Cortex of kidney (tissue), 1 donor: ENCODE measurements at places on chromosomes 11 and 22.

GRCh38 chr11:119192111-119192510 is 6.8 kb downstream of the NHERF4 start:
- no peak for DNase-seq

GRCh38 chr11:9914064-9914463 is 250.2 kb downstream of the SWAP70 start:
- no peak for DNase-seq

DNA sequence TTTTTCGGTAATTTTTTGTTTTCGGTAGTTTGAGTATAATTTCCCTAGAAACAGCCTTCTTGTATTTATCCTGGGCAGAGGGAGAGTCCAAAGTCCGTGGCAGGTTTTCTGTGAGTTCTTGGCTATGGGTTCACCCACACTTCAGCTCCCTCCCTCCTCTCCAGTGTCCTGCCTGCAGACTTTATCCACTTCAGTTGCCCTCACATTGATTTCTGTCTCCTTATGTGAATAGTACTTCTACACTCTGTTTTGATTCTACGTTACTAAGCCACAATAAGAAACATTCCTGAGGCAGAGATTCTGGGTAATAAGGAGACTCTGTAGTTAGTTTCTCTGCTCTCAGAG is 868.6 kb downstream of the METTL15 start:
- no peak for DNase-seq

DNA sequence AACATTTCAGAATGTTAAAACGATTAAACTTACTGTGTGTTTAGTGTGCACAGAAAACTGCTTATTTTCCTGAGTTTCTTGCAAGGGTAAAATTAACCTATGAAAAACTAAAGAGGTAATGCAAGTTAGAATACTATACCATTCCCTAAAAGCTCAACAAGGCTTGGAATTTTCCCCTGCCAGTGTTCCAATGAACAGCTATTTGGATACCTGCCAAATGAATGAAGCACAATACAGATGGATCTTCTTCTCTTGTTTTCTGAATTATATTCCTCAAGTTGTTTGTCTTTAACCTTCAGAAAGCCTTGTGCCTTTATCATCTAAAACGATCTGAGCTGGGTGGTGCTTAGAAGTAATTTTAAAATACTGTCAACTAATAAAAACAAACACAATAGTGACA is 204.5 kb downstream of the LRRC4C start:
- DNase-seq, result no peak

GRCh38 chr22:28670756-28671155 is 8.9 kb downstream of the TTC28 start:
- DNase-seq, result no peak

DNA sequence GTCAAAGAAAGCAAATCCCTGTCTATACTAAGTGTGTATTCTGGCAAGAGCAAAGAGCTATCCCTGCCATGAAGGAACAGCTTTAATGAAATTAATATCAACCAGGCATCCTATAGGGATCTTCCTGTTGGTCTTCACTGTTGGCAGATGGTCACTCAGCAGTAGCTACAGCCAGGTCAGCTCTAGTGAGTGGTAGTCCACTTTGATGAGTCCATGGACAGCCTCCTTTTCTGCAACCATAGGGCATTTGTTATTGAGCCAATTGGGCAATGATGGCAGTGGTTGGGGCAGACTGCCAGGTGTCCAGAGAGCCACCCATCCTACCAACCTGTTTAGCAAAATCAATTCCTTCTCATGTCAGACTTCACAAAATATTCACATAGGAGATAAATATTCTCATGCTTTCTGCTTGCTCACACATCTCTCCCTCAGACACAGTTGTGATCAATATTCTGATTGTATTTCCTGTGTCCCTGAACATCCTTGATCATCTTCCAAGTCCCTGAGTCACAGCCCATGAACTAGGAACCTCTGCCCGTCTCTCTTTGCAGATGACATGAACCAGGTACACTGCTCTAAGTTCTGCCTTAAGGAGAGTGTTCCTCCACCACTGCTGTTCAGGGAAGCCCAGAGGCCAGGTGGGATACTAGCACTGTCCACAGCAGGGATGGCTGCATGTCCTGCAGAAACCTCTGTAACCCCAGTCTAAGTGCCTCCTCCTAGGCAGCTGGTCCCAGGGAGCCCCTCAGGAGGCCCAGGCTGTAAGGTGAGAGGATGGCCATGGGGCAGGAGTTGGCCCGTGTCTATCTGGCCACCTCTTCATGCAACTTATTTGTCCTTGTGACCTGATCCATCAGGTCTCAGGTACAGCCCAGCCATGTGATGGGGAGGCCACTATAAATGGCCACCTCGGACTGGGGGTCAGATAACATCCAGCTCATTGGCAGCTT is 74.2 kb upstream of the IGLL5 start:
- no peak for DNase-seq

DNA sequence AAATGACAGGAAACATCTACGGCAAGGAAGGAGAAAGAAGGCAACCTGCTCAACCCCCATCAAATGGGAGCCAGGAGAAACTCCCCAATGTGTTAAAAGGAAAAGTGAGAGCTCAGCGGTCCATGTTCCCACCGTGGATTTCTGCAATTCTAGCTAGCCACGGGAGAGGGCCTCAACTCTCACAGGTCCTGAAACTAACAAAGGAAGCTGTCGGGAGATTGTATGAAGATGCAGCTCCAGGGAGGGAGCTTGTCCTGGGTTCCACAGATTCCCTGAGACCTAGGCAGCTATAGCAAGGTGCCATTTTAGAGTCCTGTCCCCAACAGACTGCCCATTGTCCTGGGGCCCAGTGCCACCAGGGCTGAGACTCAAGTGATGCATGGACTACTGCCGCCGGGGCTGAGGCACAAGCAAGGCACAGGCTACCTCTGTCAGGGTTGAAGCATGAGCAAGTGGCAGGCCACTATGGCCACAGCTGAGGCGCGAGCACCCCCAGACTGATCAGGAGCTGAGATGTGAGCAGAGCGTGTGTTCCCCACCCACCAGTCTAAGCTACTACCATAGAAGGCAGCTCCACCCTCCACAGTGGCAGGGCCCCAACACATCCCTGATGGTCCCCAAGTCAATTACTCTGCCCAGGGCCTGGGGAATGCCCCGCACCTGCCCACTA is 31.3 kb downstream of the RSF1 start:
- no peak for DNase-seq

DNA sequence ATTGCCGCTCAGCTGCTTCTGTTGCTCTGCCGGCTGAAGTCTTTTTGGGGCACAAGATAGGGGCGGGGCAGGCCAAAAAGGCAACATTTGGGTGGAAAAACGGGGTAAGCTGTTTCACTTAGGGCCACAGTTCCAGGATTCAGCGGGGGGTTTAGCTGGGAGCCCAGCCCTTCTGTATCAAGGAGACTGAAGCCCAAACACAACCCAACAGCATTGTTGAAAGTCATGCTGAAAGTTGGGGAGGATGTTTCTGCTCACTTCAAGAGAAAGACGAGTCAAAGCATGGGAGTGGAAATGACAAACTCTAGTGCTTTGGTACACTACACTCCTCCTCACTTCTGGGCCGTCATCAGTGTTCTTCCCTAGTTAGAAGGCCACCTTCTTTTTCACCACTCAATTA is 56.1 kb upstream of the GNAZ start:
- no peak for DNase-seq

DNA sequence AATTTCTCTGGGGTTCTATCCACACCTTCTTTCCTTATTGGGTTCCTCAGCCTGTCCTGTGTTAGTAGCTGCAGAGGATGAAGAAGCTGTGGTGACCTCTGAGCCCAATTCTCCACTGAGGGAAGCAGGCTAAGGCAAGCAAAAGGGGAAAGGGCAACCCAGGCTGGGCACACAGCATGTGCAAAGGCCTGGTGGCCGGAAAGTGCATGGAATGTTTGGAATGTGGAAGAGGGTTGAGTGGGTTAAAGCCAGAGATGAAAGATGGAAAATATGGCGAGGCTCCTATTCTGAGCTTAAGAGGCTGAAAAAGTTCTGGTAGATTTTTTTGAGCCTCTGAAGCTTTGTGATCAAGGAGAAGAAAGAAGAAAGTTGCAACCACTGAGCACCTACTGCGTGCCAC is 247.1 kb downstream of the MIAT start:
- DNase-seq, result no peak

GRCh38 chr22:19115628-19116027 is 6.6 kb downstream of the DGCR2 start:
- DNase-seq, result no peak

DNA sequence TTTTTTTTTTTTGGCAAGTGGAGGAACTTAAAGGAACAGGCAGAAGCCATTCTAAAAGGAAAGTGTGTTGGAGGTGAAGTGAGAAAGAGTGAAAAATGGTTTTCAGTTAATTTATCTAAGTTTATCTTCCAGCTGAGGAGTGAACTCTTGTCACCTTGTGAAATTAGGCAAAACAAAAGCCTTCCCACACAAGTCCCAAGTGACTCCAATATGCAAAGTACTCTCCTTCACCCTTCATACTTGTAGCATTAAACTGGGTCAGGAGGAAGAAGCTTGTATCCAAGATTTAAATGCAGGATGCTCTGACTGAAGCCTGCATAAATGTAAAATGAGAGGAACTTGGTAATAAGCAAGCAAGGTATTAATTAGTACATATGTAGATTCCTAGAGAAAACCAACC is 796.8 kb downstream of the DLG2 start:
- DNase-seq, result no peak

- no peak for DNase-seq
Observed at GRCh38 chr11:103069367-103069766, 22.6 kb downstream of the DCUN1D5 start.

- DNase-seq, result no peak
Observed at GRCh38 chr11:114466742-114467141, 27.5 kb downstream of the REXO2 start.

- no peak for DNase-seq
Observed at GRCh38 chr11:64010783-64011182, 24.5 kb downstream of the OTUB1 start.

DNA sequence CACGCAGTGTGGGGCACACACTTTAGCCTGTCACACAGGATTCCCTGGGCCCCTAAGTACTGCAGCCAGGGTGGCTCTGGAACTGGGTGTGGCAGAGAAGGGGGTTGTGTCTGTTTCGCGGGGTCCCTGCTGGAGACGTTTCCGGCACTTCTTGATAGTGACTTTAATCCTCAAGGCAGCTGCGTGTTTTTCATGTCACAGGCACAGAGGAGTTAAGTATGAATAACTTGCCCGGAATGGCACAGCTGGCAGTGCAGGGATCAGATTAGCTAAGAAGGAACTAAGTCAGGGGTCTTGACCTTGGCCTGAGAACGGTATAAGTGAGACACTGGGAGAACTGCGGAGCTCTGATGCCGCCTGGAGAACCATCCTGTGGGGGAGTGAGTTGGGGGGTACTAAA is 7.5 kb upstream of the KRTAP5-7 start:
- no peak for DNase-seq

GRCh38 chr11:131980888-131981668 is 610.7 kb downstream of the NTM start:
- DNase-seq, result no peak

DNA sequence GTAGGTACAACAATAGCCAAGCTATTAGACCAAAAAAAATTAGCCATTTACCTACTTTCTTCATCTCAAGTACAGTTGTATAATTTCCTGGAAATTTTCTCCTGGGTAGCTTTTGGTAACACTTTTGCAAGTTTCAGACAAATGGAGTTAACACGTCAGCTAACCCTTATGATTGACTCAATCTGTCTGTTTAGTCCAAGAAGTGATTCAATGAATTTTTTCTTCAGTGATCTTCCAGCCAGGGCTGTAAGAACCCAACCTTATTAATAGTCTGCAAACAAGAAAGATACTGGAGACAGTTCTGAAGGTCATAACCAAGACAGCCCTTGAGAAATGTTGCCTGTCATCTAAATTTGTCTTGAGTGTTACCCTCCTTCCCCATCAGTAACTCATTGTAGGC is 30.1 kb upstream of the FIBIN start:
- no peak for DNase-seq

- DNase-seq, result no peak
Observed at GRCh38 chr11:68396516-68396915, 64.0 kb upstream of the PPP6R3 start.

GRCh38 chr22:23744001-23744400 is 6.9 kb downstream of the ZNF70 start:
- DNase-seq, result no peak

GRCh38 chr11:103453915-103454709 is 344.9 kb downstream of the DYNC2H1 start:
- no peak for DNase-seq

DNA sequence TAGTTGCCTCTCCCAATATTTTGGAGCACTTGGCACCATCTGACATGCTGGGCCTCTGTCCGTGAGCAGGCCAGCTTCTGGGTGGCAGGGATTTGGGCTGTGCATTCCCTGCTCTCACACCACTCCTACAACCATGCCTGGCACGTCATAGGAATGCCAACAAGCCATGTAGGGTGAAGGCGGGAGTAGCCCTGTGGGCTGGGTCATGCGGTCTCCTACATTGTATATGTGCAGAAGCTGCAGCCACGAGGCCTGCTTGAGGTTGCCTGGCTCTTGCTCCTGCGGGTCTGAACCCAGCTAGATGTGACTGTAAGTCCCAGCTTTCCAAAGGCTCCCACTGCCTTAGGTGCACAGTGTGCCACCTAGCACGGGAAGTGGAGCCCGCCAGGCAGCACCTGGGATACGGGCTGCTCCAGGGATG is 14.5 kb downstream of the MYEOV start:
- no peak for DNase-seq

DNA sequence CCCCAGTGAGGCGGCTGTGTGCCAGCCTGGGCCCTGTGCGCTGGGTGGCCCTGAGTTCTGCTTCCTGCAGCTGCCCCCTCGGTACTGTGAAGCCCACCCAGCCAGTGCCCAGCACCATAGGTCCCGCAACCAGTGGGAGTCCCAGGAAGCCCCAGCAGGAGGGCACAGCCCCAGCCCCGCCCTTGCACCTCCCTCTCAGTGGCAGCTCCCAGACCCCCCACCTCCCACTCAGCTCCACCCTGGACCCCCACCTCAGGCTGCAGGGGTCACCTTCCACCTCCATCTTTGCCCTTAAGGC is 30.9 kb downstream of the MOB2 start:
- no peak for DNase-seq

DNA sequence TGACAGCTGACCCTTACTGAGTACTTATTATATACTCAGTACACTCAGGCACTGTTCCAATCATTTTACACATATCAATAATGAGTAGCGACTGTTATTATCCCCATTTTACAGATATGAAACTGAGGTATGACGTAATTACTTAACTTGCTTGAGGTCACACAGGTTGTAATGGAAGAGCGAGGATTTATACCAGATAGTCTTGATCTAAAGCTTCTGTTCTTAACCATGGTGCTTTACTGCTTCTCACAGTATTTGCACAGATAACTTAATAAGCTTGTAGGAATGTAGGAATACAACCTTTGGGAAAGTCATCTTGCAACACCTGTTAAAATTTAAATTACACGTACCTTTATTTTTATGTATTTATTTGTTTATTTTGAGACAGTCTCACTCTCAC is 31.7 kb upstream of the TMEM135 start:
- DNase-seq, result no peak

GRCh38 chr11:2530855-2531200 is 86.0 kb downstream of the KCNQ1 start:
- no peak for DNase-seq
